Foreskin keratinocyte (primary cell): ENCODE measurements at places on chromosomes 5 and 9. TPM values are rescaled to one million over a fixed set of nuclear protein-coding genes. Genes with fewer than 3 reads are reported as not detected.

DNA sequence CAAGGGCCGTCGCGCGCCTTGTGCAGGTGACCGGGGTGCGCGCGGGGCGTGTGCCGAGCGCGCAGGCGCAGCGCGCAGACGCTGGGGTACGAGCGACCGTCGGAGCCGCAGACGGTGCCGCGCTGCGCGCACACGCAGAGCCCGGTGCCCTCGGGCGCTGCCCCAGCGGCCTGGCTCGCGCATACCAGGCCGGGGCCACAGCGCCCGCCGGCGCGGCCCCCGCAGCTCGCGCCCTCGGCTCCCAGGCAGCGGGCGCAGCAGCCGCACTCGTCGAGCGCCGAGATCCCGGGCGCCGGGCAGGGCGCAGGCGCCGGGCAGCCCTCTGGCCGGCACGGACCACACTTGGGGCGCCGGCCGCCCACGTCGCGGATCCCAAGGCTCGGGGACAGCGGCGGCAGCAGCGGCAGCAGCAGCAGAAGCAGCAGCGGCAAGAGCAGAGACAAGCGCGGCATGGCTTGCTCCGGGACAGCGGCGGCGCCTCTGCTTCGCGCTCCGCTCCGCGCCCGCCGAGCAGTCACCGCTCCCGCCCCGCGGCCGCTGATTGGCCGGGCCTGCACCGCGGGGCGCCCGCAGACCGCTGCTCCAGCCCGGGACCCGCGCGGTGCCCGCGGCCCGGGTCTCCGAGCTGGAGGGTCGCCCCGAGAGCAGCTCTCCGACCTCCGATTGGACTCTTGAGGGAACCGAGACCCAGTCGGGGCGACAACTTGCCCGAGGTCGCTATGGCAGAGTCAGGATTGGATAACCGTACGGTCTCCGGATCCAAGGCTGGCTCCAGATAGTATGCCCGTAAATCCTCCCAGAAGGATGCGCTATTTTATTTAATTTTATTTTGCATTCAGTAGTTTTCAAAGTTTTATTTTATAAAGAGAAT, at the start of gene IGFBPL1:
Gene IGFBPL1 (minus strand): TSS at position 482 of the 871 bp plus-strand sequence. CDS start 30 bp downstream, at position 452.
- DNase-seq, result no peak

DNA sequence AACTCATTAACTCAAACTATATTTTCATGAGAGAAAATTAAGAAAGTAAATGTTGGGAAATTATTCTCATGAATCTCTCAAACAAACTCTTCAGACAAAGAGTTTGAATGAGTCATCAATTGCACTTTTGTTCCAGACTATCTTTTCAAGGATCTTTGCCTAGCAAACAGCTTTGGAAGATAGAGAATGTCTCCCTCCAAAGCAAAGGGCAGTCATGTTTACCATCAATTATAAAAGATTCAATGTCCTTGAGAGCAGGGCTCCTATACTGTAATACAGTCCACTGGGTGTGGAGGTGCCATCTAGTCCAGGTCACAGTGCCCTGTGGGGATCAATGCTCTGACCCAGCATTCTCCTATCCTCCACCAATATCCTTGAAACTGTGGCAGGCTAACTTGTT, 1429.3 kb downstream of the EFNA5 start:
- no peak for DNase-seq

- no peak for DNase-seq
These were observed 85.7 kb upstream of the GRIA1 start for GRCh38 chr5:153404747-153405146.

DNA sequence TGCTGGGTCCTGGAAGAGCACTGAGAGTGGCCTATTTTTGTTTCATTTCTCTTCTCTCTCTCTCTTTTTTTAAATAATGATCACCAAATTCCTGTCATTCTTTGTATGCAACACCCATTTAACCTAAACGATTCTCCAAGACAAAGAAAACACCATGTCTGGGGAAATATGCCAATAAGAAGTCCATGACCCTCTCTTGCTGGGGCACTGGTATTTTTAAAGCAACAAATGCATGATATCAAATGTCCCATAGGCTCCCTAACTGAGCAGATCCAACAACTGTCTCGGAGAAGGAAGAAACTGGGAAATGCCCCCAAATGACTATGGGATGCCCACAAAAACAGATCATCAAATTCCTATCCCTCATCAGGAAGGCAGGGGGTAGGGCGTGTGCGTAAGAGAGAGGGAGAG, 567.4 kb downstream of the CCDC171 start:
- no peak for DNase-seq

DNA sequence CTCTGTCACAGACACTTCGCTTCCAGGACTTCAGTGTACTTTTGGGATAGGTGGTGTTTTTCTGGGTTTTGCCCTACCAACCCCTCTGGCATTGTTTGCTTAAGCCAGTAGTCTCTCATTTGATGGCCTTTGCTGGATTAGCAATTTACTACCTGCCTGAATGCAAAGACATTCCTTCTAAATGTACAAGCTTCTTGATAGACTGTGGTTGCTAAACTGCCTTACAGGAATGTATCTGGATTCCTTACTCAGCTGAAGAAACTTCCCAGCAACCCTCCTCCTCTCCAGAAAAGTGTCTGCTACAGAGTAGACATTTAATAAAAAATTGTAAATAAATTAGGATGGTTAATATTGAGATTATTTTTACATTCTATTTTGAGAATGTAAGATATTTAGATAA, 1916.7 kb downstream of the EFNA5 start:
- no peak for DNase-seq

- DNase-seq, result no peak
These were observed 165.2 kb downstream of the MAPKAP1 start for GRCh38 chr9:125541840-125542243.

Gene NUDT2
- total RNA-seq, result 28.4 and 45.4 TPM in 2 replicates

Gene OR1Q1
- total RNA-seq, result not detected in 2 replicates

Gene PCDHB15
- total RNA-seq, result 0.04 and 0.17 TPM in 2 replicates

Gene FOXD4L3
- 0.04 TPM in 1 of 2 replicates, not detected in the other for total RNA-seq
